ENCODE measurements at places on chromosomes 16 and 17. TPM values are rescaled to one million over a fixed set of nuclear protein-coding genes. Genes with fewer than 3 reads are reported as not detected.
A peak's percentile ranks its signal among the peaks of the same experiment; 100 is the strongest.

- no peak for DNase-seq
Measured at GRCh38 chr17:13642188-13642587, 40.5 kb upstream of the HS3ST3A1 start.

DNA sequence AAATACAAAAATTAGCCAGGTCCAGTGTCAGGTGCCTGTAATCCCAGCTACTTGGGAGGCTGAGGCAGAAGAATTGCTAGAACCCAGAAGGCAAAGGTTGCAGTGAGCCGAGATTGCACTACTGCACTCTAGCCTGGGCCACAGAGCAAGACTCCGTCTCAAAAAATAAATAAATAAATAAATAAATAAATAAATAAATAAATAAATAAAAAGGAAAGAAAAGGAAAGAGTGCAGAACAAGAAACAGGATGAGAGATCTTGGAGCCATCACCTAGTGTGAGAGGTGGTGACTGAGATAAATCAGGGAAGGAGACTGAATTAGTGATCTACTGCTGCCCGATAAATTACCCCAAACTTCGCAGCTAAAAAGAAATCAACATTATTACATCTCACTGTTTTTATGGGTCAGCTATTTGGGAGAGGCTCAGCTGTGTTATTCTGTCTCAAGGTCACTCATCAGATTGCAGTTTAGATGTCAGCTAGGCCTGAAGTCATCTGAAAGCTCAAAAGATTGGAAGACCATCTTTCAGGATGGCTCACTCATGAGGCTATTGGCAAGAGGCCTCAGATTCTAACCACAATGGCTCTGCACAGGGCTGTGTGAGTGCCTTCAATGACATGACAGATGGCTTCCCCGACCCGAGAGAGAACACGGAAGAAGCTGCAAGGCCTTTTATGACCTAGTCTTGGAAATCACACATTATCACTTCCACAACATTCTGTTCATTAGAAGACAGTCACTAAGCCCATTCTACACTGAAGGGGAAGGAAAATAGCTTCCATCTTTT, 66.4 kb downstream of the CMC2 start:
- no peak for DNase-seq

DNA sequence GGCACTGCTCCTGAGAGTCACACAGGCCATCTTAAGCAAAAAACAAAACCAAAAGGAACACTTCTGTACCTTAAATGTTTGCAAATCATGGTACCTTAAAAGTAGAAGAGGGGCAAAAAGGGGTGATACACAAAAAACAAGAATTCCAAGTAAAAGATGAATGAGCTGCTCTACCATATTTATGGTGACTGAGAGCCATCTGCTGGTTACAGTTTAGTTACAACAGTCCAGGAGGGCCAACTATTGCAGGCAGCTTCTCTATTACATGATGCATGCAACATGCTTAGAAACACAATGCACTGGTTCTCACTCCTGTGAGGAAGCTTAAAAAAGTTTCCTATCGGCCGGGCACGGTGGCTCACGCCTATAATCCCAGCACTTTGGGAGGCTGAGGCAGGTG, 53.5 kb downstream of the STX8 start:
- peak; percentile 54 for DNase-seq

DNA sequence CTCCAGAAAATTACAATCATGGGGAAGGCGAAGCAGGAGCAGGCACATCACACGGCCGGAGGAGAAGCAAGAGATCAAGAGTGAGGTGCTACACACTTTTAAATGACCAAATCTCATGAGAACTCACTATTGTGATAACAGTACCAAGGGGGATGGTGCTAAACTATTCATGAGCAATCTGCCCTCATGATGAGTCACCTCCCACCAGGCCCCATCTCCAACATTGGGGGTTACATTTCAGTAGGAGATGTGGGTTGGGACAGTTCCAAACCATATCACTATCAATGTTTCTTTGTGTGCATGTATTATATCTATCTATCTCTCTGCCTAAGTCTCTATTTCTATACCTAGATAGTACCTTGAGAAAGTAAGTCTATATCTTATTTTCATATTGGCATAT, 724.8 kb downstream of the CDH11 start:
- DNase-seq = peak; percentile 57

DNA sequence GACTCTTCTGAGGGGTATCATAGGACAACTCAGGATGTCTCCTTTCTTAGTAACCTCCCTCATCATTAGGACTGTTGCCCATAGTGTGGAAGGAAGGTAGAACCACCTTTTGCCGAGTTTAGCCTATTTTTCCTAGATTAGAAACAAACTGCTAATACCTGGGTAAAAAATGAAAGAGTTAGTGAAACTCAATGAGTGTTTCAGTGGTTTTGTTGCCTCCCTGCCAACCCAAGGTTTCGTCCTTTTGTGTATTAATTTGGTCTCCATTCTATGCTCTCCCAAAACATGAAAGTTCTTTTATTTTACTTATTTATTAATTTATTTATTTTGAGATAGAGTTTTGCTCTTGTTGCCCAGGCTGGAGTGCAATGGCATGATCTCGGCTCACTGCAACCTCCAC, 174.9 kb upstream of the KCNJ16 start:
- no peak for DNase-seq

DNA sequence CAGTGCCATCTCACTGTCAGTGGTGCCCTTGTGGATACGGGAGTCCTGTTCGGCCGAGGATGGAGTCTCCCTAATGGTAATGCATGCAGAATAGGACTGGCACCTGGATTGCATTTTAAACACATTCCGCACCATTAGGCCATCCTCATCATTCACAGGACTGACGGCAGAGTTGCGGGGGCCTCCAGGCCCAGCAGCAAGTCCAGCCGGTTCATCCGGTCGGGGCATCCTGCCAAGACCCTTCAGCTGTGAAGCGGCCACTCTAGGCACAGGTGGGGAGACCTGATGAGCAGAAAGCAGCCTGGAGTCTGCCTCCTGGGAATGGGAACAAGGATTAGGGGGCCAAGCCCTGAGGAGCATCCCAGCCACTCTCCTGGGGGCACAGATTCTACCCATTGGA, 90.3 kb upstream of the XYLT1 start:
- DNase-seq = no peak

TBC1D26 gene
- not detected for total RNA-seq

- DNase-seq = no peak
Measured at GRCh38 chr17:22599322-22599721, 907.0 kb downstream of the KCNJ18 start.

FAM171A2 gene
- 16.3 TPM for total RNA-seq

DNA sequence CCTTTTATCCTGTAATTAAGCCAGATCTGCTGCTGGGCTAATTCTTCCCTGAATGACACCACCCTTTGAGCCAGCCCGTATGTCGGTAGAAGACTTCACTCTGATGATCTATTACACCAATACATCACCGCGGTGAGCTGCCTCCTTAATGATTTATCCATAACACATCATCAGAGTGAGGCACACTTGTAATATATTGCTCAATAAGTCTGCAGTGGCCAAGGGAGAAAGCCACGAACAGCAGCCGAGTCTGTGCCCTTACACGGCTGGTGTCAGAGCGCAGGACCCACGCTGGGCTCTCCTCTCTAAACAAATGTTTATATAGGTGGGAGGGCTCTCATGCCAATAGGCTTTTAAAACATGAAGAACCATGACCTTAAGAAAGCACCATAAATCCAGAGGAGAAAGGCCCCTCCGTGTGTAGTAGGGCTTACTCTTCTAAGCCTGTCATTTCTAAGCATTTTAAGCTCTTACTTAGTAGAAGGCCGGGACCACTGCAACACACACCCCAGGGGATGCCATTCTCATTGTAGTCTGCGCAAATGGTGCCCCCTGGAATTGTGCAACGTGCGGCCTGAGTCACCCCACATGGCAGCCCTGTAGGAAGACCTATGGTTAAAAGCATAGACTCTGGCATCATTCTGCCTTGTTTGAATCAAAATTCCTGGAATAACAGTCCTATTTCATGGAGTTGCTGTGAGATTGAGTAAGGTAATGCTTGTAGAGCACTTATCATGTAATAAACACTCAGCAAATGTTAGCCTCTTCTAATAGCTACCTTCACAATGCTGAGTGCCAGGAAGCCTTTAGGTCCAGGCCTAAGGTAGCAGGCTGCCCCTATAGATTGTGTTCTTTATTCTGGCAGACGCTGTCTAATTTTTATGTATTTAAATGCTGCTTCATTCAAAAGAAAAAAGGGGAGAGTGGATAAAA, 26.1 kb downstream of the MRPS23 start:
- no peak for DNase-seq

AANAT gene
- total RNA-seq = not detected

- no peak for DNase-seq
Measured at GRCh38 chr17:9104370-9105041, 83.2 kb downstream of the NTN1 start.

- no peak for DNase-seq
Measured at GRCh38 chr16:22648141-22648540, 137.4 kb downstream of the NPIPB5 start.

GRCh38 chr16:23410176-23410575, 42.8 kb downstream of the COG7 start:
- DNase-seq = peak; percentile 47

PRR35 gene
- not detected for total RNA-seq

ACSM2A gene
- not detected for total RNA-seq

DNA sequence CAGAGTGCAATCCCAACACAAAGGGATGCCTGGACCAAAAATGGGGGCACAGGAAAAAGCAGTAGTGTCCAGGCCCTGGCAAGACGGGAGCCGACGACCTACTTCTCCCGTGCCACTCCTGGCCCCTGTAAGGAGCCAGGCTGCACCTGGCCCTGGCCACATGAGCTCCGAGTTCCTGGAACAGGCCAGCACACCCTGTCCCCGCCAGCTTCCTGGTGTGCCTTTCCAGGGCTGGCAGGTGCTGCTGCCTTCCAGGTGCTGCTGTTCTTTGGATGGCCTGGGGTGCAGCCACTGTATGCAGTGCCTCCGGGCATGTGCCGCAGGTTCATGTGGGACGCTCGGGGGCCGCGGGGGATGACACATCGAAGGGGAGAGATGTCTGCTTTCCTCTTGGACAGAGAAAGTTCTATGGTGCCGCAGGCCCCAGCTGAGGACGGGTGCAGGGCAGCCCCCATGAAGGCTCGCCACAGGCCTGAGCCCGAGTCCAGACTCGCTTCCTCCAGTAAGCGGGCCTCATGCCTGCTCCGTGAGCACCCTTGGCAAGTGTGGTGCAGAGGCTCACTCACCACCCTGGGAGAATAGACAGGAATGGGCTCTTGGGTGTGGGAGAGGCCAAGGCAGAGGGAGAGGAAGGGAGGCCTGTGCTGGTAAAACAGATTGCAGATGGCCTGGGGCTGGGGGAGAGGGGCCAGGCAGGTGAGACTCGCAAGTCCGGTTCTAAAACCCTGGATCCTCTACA, 54.7 kb upstream of the FASN start:
- DNase-seq = no peak

SLC13A2 gene
- total RNA-seq = not detected

DNA sequence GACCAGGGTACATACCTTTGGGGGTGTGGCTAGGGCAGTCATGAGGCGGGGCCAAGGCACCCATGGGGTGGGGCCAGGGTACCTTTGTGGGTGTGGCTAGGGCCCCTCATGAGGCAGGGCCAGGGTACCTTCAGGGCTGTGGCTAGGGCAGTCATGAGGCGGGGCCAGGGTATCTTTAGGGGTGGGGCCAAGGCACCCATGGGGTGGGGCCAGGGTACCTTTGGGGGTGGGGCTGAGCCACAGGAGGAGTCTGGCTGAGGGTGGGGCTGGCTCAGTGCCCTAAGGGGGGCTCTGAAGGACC, 3.5 kb downstream of the GNG13 start:
- peak; percentile 49 for DNase-seq

CLDN9 gene
- total RNA-seq = 1.2 TPM

HOXB7 gene
- not detected for total RNA-seq

DNA sequence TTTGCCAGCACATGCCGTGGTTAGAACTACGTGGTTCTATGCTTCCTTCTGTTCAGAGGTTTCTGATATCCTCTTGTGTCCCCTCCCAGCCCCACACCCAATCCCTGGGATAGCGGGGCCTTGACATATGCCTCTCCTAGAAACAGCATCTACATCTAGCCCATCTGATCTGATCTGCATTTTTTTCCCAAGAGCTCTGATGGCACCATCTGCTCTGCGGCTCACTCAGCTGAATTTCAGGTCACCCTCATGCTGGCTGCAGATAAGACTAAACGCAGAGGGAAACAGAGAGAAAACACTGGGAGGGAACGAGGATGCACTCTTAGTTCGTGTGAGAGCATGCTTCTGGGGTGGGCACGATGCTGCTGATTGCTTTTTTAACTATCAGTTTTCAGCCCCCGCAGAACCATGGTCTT, 10.7 kb downstream of the WIPI1 start:
- DNase-seq = no peak

- peak; percentile 54 for DNase-seq
Measured at GRCh38 chr16:30985401-30986128, 558 bp downstream of the HSD3B7 start.

TTLL6 gene
- 0.40 TPM for total RNA-seq

- DNase-seq = no peak
Measured at GRCh38 chr17:29036584-29036983, 6.4 kb upstream of the PIPOX start.

DNA sequence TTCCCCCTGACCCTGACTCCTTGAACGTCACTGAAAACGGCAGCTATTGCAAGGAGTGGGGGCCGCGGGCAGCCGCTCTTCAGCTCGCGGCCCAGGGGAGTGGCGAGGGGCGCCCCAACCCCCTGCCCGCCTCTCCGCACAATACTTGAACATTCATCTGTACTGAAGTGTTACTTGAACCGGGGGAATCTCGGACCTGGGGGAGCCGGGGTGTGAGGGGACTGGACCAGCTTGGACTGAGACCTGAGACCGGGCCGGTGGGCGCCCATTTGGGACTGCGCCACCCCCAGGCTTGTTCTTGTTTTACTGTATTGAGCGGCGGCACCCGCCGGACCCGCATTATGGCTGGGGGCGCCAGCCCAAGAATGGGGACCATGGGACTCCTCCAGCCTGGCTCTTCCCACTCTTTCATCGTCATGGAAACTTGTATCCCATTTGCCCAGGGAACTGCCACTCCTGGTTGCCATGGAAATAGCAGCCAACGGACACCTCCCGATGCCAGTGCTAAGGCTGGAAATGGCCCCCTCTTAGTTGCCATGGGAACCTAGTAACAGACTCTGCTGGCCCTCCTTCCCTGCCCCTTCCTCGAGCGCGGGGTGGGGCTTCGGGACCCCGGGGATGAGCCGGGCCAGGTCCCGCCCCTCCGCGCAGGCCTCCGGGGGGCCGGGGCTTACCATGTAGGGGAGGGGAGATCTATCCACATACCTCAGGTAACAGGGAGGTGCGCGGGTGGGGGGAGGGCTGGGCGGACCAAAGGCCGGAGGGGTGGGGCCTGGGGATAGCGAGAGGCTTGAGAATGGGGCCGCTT, 805 bp upstream of the ORAI3 start:
- DNase-seq = peak; percentile 68

- no peak for DNase-seq
Measured at GRCh38 chr17:78961571-78961970, 18.2 kb downstream of the LGALS3BP start.

USP6 gene
- not detected for total RNA-seq

GRCh38 chr16:79876332-79876730, 275.8 kb upstream of the MAF start:
- DNase-seq = no peak

- no peak for DNase-seq
Measured at GRCh38 chr16:4637501-4638166, 13.0 kb downstream of the MGRN1 start.

- DNase-seq = no peak
Measured at GRCh38 chr16:79869304-79870015, 268.9 kb upstream of the MAF start.
